ENCODE measurements at places on chromosomes 5 and 9.

DNA sequence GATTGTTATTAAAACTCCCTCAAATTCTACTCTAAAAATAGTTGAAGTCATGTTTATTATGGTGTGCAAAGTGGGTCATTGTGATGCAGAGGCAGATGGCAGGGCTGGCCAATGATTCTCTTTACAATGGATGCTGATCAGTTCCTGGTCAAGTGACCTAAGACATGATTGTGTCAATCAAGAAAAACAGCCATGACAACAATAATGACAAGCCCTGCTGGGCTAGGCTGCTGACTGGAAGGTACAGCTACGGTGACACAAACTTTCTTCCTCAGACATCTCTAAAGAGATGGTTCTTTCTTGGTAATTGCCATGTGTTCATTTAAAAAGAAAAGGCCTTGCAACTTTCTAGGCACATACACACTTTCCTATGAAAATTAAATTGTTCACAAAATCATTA is 3.6 kb downstream of the SLC24A2 start:
- DNase-seq: no peak

DNA sequence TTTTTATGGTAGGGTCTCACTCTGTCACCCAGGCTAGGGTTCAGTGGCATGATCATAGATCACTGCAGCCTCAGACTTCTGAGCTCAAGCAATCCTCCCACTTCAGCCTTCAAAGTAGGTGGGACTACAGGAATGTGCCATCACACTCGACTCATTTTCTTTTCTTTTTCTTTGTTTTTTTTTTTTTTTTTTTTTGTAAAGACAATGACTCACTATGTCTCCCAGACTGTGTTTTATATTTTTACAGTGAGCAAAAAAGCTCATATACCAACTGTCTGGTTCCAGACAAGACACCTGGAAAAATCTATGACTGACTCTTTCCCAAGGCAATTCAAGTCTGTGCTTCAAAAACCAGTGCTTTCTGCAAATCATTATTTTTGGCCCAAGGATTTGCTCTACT is 10.8 kb upstream of the FOXD1 start:
- no peak for DNase-seq

DNA sequence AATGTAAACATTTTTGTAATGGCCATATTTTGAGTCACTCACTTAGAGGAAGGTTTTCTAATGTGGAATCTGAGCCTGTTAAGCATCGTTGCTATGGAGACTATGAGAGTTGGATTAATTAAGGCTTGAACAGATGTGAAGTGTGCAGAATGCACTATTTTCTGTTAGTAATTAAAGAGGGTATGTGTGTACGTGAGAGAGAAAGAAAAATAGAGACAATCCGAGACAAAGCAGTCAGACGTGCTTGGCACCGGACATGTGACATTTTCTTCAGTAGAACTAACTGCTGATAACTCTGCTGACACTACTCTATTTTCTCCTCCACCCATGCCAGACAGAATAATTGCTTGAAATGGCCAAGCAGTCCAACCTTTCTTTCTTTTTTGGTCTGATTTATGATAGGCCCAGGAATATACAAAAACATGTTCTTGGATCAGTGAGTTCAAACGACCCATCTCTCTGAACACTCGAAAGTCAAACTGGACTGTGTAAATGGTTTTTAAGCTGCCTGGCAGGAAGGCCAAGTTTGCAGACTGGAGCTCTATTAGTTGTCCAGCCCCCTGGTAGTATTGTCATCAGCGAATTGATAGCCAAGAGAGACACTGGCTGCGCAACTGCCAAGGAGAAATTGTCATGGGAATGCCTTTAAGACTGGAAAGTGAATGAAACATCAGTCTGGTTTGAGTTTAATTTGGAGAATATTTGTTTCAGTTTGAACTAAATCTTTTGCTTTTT is 322.1 kb downstream of the ARHGEF28 start:
- no peak for DNase-seq

GRCh38 chr9:35732800-35733541 is 505 bp downstream of the CREB3 start:
- peak; percentile 41 for DNase-seq

GRCh38 chr9:19057033-19057432 is 7.8 kb downstream of the RRAGA start:
- DNase-seq: no peak

DNA sequence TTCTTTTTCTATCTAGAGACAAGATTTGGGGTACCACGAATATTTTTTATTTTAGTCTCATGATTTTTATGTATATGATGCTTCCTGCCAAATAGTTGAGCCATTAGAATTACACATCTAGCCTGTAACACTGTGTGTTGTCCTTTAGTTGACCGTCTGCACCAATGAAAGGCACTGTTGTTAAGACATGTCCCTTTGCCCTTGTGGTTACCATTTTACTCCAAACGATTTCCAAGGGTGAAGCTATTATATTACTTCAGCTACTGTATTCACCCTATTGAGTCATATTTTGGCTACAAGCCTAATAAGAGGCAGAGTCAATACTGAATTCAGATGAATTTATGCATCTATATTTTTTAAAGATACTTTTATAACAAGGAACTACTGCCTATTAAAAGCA is 207.6 kb downstream of the CETN3 start:
- DNase-seq: no peak

- DNase-seq: no peak
Observed at GRCh38 chr9:18299449-18299848, 174.5 kb upstream of the ADAMTSL1 start.

- DNase-seq: peak; percentile 80
Observed at GRCh38 chr5:40409601-40410000, 270.1 kb upstream of the PTGER4 start.

GRCh38 chr5:28399211-28399610 is 1360.8 kb upstream of the CDH9 start:
- no peak for DNase-seq

DNA sequence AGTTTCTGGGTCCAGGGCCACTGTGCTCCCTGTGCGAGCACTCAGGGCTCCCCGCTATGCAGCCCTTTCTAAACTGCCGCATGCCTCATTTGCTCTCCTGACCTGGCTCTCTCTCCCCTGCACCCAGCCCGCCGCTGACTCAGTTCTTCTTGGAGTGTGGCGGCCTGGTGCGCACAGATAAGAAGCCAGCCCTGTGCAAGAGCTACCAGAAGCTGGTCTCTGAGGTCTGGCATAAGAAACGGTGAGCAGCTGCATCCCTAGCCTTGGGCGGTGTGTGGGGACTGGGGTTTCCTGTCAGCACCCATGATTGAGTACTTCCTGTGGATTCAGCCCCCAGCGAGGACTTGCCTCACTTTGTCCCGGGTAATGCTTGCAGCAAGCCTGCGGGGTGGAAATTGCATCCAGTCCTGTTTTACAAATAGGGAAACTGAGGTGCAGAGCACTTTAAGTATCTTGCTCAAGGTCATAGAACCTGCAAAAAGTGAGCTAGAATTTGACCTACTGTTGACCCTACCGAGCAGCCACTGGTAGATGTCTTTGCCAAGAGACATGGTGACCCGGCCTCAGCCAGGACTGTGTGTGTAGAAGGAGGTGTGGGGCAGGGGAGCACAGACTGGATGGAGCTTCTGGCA is 27.9 kb downstream of the USP20 start:
- peak; percentile 93 for DNase-seq

GRCh38 chr9:101462558-101462957 is 27.0 kb upstream of the ALDOB start:
- no peak for DNase-seq

DNA sequence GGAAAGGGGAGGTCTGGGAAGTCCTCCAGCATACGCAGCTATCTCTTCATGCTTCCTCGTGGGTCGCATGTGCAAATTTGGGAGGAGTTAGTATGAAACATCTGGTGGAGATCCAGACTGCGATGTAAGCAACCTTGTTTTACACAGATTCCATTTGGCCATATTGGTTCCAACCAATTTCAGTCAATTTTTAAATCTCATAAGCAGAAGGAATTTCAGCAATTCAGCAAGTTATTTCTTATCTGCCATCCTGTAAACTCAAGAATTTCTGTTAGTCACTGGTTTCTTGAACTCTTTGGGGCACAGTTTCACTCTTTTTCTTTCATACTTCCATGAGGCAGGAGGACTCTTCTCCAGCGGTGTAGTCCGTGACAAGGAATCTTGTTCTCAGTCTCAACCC is 130.4 kb upstream of the CLINT1 start:
- no peak for DNase-seq

GRCh38 chr5:95899829-95900228 is 61.8 kb downstream of the ELL2 start:
- no peak for DNase-seq

GRCh38 chr5:11398728-11399127 is 505.5 kb downstream of the CTNND2 start:
- DNase-seq: no peak

- DNase-seq: peak; percentile 41
Observed at GRCh38 chr9:33117306-33117705, 40.8 kb upstream of the SMU1 start.

GRCh38 chr9:82988488-82988887 is 74.5 kb downstream of the RASEF start:
- no peak for DNase-seq

- DNase-seq: peak; percentile 45
Observed at GRCh38 chr5:14208071-14209021, 65.2 kb downstream of the TRIO start.

- DNase-seq: no peak
Observed at GRCh38 chr9:123861086-123861755, 68.7 kb downstream of the DENND1A start.

GRCh38 chr5:2008851-2009629 is 126.3 kb upstream of the IRX4 start:
- DNase-seq: no peak

GRCh38 chr9:94140418-94140780 is 56.1 kb downstream of the PTPDC1 start:
- no peak for DNase-seq

GRCh38 chr5:82603033-82603987 is 325.2 kb upstream of the RPS23 start:
- DNase-seq: no peak

DNA sequence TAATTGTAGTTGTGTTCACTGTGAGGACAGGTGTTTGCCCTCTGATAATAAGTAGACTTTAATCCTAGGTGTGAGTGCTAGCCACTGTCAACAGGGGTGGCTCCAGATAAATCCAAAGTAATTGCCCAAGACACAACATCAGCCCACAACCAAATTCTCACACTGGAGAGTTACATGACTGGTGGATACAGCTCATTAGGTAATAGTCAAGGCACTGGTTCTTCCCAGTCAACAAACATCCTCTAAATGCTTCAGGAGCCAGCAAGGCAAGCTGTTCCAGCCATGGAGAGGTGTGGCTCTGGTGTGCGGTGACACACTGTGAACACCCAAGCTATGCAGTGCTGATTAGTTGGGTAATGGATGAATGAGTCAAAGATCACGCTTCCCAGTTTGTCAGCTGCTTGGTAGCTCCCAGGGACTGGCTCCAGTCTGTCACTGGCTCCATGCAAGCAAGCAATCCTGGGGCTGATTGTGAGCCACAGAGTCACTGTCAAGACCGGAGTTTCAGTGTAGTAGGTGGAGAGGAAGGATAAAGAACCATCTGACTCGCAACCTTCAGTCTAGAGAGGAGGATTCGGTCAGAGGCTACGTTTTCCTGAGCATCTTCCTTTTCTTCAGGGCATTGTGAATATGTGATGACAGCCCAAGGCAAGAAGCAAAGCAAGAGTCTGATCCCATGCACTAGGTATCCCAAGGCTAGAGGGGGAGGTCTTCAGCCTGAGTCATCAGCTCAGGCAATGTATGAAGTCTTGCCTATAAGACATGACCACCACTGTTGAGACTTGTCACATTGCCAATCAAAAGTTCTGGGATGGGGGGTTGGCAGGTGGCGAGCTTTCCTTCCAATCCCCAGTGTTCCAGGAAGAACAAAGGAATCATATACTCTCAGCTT is 63.1 kb downstream of the UGCG start:
- no peak for DNase-seq

- DNase-seq: peak; percentile 22
Observed at GRCh38 chr9:36597412-36598178, 24.9 kb downstream of the MELK start.

DNA sequence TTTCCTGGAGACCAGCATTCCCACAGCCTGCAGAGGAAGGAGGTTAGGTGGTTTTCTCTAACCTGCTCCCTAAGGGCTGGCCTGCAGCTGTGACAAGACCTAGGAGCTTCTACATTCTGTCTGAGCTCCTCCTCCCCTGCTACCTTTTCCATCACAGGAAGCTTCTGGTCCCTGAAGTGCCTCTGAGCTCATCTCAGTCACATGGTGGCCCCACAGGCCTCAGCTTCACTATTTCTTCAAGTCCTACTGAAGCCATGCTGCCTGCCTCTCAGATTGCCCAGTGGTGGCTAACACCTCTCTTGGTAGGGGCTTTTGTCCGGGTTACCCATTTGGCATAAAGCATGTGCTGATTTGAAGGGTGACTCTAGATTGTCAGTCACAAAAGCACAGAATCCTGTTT is 259.4 kb downstream of the CRB2 start:
- no peak for DNase-seq

GRCh38 chr9:126857261-126857960 is 3.0 kb upstream of the ZBTB34 start:
- DNase-seq: no peak

DNA sequence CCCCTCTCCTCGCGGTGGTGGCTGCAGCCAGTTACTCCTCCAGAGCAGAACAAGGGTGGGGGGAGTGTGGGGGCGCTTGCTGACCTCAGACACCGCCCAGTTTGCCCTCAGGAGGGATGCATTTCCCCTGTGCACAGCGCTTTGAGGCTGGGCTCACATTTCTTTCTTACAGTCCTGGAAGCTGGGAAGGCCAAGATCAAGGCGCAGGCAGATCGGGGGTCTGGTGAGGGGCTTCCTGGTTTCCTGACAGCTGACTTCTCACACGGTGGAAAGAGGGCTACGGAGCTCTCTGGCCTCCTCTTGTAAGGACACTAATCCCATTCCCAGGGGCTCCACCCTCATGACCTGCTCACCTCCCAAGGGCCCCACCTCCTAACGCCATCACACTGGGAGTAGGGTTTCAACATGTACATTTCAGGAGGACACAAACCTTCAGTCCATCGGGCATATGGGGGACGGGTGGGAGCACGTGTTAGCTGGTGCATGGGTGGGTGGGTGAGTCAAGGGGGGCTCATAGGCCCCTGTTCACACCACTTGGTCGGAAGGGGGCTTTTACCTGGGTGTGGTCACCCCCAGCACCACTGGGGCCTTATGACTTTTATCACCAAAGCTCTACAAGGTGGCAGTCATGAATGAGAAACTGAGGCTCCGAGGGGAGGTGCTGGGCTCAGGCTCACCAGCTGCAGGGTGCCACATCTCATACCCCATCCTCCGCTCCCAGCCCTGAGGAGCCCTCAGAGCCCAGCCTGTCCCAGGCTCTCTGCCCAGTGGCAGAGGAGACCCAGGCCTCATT is 7.7 kb upstream of the SCGB3A1 start:
- DNase-seq: no peak

All from activated CD4-positive, alpha-beta T cell treated with anti-CD3 and anti-CD28 coated beads, Interleukin-10, Interleukin-2, amounts not matched to agents 100 ng/mL and 50 ng/mL, durations not matched to agents 16 hours and 8 hours (primary cell).